Aorta (tissue), 5 donors: ENCODE measurements at places on chromosomes 12 and 14. TPM values are rescaled to one million over a fixed set of nuclear protein-coding genes. Genes with fewer than 3 reads are reported as not detected.

Gene KCTD10
- 199 TPM for total RNA-seq

Gene POTEG
- total RNA-seq, result not detected

GRCh38 chr14:77088219-77088618 lies 9.8 kb upstream of the CIPC start:
- H3K36me3 ChIP-seq, result no peaks in the 10 kb centered on the region
- H3K4me3 ChIP-seq, result no peak overlapping the region
- no peak overlapping the region for H3K27ac ChIP-seq

Gene EXOC3L4
- 4.8 TPM for total RNA-seq

GRCh38 chr14:98684468-98684867 lies 587.5 kb downstream of the BCL11B start:
- H3K36me3 ChIP-seq, result no peaks in the 10 kb centered on the region
- no peak for DNase-seq
- H3K27me3 ChIP-seq, result no peaks in the 10 kb centered on the region
- no peak overlapping the region for H3K4me3 ChIP-seq
